ENCODE measurements at places on chromosomes 7 and 10.

DNA sequence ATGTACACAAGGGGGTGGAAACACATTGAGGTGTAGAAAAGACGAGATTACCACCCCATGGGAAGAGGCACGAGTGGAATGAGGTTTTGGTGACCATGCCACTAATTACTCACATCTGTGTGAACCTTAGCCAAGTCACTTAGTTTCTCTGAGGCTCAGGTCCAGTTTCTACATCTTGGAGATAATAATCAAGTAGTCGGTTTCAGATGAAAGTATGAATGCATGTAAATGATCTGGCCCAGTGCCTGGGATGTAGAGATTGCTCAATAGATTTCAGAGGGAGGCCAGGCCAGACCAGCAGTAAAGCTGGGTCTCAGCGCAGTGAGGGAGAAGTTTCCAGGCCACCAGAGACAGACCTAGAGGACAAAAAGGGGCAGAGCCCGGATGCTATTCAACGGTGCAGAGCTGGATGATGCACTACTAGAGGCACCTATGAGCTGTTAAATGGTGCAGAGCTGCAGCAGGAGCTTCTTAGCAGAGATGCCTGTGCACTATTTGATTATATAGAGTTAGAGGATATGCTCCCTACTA lies 725.1 kb downstream of the GRID1 start:
- no peak for DNase-seq

GRCh38 chr7:96414931-96415292 lies 93.0 kb upstream of the SLC25A13 start:
- DNase-seq, result peak; percentile 12

DNA sequence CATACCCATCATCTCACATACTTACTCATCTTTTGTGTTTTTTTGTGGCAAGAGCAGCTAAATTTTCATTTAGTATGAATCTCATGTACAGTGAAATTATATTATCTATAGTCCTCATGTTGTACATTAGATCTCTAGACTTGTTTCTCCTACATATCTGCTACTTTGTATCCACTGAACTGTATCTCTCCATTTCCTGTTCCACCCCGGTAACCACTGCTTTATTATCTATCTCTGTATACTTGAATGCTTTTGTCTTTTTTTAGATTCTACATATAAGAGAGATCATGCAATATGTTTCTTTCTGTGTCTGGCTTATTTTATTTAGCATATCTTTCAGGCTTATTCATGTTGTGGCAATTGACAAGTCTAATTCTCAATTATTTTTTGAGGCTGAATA lies 125.1 kb downstream of the ANKRD7 start:
- DNase-seq, result no peak

GRCh38 chr7:37656913-37657530 lies 26.5 kb upstream of the GPR141 start:
- no peak for DNase-seq

GRCh38 chr7:100582041-100582579 lies 3.8 kb downstream of the LRCH4 start:
- DNase-seq, result no peak

DNA sequence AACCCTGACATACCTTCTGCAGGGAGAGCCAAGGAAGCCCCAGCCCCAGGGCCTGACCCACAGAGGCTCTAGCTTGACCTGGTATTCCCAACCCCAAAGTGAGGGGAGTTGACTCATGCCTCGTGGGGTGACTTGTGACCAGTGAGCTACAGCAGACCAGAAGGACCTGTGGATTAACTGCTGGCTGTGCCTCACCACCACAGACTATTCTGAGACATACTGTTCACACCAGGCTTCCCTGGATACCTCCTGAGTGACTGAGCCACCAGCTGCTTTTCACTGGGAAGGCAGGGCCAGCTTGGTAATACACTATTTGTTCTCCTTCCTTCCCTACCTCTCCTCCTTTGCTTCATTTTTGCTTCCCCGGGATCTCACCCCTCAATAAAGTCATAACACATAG lies 7.3 kb downstream of the PLXNA4 start:
- DNase-seq, result no peak

DNA sequence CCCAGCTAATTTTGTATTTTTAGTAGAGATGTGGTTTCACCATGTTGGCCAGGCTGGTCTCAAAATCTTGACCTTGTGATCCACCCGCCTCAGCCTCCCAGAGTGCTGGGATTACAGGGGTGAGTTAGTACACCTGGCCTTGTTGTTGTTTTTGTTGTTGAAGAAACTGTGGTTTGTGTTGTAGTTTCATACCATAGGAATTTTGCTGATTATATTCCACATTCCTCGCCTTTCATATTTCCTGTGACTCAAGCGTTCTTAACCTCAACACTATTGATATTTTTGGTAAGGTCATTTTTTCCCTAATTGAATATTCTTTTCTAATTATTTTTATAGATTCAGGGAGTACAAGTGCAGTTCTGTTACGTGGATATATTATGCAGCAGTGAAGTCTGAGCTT lies 16.7 kb downstream of the LIPF start:
- no peak for DNase-seq

DNA sequence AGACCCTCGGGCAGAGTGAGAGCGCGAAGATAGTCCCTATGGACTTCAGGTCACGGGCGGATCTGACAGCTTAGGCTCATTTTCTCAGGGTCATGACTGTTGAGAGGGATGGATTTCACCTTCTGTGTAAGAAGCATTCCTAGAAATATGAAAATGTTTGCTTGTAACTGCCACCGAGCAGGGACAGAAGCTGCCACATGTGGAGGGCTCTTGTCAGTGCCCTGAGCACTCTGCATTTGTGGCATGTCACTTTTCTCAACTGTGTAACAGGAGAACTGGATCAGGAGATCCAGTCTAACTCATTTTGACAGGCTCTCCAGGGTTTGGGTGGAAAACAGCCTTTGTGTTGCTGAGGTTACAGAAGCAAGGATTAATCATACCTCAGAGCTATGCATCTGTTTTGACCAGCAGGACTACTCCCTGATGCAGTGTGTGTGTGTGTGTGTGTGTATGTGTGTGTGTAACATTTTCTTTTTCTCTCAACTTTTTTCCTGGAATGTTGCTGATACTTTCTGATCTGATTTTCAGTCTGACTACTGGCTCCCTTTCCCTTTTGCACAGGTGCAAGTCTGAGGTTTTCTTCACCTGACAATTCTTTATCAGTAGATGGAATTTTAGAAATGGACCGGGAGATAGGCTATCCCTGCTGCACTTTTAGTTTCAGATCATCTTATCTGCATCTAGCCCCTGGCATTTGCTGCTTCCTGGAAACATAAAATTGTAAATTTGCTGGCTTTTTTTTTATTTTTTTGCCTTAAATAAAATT lies 183.3 kb downstream of the STK31 start:
- no peak for DNase-seq

- DNase-seq, result no peak
Observed at GRCh38 chr10:124755581-124755980, 11.4 kb upstream of the FAM53B start.

GRCh38 chr7:18834577-18834976 lies 282.9 kb downstream of the TWIST1 start:
- DNase-seq, result no peak

DNA sequence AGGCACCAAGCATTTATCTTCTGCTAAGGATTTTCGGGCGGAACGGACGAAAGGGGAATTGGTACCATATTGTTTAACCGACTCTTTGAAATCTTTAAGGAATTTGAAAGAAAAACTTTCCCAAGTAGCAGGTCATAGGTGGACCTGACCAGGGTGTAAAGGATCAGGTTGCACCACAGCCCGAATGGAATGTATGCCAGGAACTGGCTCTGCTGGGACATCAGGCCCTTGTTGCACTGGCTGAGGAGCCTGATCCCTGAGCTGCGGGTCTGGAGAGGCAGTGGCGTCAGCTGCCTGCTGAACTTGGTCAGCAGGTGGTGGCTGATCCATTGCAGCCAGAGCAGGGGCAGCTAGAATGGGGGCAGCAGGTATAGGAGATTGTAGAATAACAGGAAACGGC lies 41.4 kb upstream of the AKR1C2 start:
- DNase-seq, result no peak

DNA sequence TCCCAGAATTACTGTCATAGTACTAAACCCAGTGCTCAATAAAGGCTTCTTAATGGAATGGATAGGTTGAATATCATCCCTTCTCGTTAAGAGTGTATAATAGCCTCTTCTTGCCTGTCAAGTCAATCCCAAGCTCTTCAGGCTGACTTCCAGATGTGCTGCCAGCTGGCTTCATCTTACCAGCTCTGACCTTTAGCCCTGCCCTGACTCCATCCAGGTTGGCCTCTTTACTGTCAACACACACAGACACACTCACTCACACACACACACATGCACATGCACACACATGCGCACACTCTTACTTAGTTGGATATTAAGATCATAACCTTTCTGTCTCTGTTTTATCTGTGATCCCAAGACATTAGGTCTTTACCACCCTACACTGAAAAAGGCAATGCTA lies 49.1 kb downstream of the ASB4 start:
- DNase-seq, result no peak

GRCh38 chr7:128026551-128026950 lies 4.7 kb downstream of the LRRC4 start:
- DNase-seq, result no peak

GRCh38 chr10:116961406-116962251 lies 43.4 kb downstream of the SHTN1 start:
- no peak for DNase-seq

GRCh38 chr7:132489776-132490237 lies 86.5 kb downstream of the PLXNA4 start:
- DNase-seq, result no peak

DNA sequence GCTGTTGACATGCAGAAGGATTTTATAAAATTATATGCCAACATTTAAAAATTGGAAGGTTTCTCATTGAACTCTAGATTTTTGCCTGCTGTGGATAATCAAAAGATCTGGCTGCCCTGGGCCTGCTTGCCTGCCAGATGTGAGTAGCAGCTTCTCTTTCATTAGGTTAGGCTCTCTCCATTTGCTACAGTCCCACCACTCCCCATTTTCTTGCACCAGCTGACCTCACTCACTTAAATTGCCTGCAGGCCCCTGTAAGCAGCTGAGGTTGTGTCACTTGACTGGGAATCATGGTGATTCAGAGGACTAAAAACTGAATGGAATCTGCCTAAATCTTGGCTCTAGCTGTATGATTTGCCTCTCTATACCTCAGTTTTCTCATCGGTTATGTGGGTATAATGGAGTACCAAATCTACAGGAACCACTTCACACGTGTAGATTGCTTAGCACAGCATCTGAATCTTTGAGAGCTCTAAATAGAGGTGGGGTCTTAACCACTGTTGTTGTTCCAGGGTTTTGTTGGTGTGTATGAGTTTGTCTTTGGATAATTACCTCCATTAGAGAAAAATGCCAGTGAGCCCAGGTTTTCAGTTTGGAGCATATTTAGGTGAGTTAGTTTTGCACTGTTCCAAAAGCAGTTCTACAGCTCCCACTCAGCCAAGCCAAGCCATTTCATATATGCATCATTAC lies 18.6 kb upstream of the RAPGEF5 start:
- DNase-seq, result no peak

DNA sequence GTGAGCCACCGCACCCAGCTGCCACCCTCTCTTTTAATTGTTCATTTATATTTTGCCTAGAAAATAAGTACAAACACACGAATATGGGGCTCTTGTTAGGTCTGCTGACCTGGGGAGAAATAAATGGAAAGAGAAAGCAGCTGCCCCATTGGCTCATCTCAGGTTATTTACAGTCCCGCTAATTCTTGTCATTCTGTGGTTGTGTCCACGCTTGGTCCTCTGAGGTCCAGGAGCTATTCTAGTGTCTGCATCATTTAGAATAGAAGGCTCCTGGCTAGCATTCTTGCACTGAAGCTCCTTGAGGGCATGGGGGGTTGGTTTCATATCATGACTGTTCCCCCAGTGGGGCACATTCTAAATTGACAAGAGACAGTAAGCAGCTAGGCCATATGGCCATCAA lies 128.5 kb downstream of the TACC2 start:
- no peak for DNase-seq

DNA sequence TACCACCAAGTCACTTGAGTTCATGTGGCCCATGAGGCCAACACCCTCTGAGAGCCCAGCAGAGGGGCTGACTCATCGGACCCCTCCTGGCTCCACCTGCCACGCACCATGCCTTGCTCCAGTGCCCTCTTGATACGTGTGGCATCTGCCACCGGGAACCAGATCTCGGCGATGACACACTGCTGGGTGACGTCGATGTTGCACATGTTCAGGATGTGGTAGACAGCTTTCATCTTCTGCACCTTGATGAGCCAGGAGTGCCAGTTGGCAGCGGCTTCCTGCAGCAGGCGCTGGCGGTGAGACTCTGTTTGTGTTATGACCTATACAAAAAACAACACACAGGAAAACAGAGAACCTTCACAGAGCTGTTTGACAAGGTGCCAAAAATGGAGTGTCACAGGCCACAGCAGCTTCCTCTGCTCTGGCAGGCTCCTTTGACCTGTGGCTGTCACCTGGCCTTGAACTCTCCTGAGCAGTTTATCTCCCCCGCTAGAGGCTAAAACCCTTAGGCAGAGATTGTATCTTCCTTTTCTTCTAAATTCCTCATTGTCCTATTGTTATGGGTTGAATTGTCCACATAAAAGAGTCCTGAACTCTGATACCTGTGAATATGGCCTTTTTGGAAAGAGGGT lies 45.2 kb upstream of the TMEM213 start:
- DNase-seq, result peak; percentile 54

DNA sequence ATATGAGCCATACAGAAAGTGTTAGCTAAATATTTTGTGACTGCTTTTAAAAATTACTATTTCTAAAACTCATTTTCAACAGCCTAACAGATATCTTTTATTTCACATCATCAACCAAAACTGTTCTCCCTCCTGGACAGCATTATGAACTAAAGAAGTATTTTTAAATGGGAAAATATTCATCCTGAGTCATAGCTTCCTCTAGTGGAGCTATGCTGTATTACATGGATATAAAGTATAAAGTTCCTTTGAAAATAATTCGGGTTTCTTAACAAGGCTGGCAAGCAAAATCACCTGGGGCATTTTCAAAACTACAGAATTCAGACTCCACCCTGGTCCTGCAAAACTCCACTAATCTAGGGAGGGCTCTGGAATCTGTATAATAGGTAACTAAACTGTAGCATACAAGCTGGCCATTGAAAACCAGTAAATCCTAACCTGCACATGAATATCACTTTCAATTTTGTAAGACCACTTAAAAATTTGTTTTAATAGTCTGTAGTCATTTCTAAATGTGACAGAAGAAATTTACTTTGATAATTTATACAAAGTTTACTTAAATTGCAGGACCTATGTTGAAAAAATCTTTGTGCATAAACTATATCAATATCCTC lies 53.5 kb downstream of the SCIN start:
- DNase-seq, result no peak

DNA sequence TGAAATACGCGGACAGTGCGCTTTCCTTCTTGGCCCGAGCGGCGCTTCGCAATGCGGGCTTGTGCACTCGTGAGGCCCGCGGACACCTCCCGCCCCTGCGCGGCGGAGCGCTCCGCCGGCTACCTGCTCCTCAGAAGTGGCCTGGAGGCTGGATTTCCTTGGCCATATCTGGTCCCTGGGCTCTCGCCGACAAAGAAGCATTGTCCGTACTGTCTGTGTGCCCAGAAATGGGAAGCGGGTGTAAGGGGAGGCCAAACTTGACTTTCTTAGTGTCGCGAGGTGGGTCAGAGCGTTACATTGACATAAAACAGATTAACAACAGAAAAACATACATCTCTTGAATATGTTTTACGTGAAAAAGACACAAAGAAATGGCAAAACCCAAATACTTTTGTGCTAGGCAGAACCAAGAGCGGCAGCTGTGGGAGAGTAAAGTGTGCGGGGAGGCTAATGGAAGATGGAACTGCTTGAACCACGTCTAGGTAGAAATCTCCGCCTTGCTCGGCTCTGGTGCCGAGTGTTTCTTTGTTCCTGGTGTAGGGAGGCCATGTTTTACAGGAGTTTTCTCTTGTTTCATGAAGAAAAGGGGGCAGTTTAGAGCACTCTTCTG lies 1.4 kb downstream of the LANCL2 start:
- DNase-seq, result no peak

GRCh38 chr10:7679256-7679655 lies 12.5 kb upstream of the ITIH5 start:
- no peak for DNase-seq
